Fibroblast of mammary gland (primary cell): ENCODE measurements at places on chromosomes 12 and 14.
A peak's percentile ranks its signal among the peaks of the same experiment; 100 is the strongest.

- DNase-seq, result no peak
Measured at GRCh38 chr14:99790201-99790977, 2.8 kb upstream of the EML1 start.

- no peak for DNase-seq
Measured at GRCh38 chr12:116141110-116141832, 136.2 kb downstream of the MED13L start.

DNA sequence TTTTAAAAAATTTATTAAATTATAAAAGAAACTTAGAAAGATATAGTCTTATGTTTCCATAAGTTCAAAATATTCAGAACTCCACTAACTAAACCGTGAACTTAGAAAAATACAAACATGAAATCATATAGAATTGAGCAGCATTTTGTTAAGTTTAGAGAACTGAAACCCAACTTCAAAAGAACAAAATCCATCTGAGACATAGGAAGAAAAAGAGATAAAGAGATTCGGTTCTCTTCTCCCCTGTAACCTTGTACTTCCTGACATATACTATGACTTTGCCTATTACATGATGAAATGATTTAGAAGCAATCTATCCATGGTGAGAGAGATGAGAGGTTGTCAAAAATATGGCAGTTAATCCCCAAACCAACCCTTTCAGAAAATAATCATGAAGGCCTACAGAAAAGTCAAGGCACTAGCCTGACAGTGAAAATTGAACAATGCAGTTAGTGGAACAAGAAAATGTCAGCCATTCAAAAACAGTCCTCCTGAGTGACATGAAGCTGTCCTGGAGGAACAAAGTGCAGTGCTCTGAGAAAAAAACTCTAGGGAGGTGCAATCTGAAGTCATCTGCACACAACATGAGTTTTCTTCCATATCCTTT, 44.0 kb downstream of the C12orf50 start:
- no peak for DNase-seq

DNA sequence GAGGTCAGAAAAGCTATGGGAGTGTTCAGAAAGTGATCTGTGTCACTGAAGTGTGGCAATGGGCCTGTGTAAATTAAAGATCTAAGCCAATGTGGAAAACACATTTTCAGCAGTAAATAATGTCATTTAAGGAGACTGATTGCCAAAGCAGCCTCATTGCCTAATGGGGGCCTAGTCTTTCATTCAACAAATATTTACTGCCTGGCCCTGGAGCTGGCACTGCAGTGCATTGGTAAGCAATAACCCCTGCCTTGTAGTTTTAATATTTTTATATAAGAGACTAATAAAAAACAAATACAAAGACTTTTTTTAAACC, 326.6 kb downstream of the BTG1 start:
- peak; percentile 40 for DNase-seq

DNA sequence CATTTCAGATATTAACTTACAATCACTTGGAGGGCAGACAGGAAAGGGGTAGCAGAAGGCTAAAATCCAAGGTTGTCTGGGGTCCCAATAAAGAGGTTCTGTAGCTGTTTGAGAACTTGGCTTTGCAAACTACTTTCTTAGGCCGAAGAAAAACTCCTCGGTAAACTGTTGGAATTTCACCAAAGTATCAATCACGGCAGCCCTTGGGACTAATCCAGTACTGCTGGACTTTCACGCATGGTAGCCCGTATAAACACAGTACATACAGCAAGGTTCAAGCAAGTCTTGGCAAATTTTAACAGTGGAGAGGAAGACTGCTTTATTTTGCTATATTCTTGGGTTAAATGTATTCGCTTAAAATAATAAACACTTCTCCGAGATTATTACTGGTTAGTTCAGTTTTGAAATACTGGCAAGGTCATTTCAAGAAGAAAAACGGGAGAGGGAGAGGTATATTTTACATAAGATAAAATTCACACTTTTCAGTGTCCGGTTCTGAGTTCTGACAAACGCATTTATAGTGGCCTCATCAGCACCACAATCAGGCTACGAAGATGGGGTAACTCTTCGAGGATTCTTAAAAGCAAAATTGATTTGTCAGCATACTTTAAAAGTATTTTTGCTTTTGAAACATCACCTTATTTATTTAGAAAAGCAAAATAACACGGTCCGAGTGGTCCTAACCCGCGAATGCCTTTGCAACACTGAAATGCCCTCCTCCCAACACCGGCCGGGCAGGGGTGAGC, 1.3 kb downstream of the SETD3 start:
- peak; percentile 15 for DNase-seq

GRCh38 chr12:61999311-61999710, 260.9 kb upstream of the USP15 start:
- DNase-seq, result no peak

- no peak for DNase-seq
Measured at GRCh38 chr14:64956697-64957406, 14.3 kb upstream of the GPX2 start.

DNA sequence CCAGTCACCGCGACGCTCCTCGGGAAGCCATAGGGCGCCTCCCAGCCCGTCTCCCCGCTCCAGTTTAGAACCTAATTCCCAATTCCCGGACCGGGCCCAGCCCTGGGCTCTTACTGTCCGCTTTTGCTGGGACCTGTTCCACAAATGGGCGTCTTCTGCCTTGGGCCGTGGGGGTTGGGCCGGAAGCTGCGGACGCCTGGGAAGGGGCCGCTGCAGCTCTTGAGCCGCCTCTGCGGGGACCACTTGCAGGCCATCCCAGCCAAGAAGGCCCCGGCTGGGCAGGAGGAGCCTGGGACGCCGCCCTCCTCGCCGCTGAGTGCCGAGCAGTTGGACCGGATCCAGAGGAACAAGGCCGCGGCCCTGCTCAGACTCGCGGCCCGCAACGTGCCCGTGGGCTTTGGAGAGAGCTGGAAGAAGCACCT, 797 bp downstream of the UNG start:
- DNase-seq, result peak; percentile 56

GRCh38 chr12:1130164-1130563, 139.1 kb downstream of the ERC1 start:
- peak; percentile 2 for DNase-seq

DNA sequence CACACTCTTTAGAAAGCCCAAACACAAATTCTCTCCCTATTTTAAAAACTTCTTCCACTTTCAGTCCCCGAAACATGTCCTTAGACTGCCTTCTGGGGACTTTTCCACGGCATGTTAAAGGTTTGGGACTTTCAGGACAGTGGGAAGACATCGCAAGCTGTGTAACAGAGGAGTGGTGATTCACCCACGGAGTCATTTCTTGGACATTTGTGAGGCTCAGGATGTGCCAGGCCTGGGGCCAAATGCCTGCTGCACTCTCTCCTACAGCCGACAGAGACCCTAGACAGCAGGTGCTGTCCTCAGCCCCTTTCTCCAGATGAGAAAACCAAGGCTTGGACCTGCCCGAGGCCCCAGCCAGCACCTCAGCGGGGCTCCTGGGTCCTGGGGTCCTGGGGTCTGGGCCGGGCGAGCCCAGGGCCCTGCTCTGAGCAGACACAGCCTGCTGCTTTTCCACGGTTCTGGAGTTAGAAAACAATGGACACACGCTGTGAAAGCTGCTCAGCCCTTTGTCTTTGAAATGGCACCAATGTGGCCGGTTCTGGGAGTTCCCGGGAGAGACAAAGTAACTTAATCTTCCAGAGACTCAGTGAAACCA, 370.2 kb upstream of the SFSWAP start:
- DNase-seq, result no peak

DNA sequence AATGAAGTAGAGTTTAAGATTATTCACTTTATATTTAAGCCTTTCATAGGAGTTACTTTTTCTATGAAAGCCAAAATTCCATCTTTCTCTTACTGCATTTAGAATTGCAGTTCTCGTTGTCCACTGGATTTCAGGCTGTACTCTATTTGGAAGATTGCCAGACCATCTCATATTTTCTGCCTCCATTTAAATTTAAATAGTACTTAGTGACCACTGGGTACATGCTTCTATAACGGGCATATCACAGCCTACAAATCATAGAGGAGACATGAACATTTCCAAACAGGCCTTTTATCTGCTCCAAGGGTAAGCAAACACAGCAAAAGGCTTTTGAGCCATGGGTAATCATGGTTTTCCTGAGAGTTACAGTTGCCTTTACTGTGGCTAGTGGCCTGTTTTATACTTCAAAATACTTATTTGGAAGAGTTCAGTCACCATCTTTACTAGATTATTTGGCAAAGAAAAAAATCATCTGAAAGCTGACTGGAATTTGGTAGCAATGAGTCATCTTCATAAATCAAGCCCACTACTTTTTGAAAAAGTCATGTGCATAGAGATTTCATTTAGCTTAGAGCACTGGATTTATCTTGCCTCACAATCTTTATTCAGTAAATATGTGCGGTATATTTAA, 15.7 kb downstream of the ANO6 start:
- peak; percentile 89 for DNase-seq

DNA sequence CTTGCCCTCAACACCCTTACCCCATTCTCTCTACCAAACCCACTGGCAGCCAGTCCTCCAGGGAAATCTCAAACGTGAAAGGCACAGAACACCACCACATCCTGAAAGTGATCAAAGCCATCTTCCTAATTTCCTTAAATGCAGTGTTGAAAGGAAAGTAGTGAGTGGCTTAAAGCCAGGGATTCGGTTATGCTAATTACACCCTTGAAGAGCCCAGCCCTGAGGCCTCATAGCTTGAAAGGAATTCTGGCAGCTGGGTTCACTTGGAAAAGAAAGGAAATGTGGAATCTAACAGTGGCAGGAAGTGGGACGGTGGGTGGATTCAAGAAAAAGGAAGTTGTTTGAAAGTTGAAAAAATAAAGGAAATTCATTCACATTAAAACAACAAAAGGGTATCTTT, 73.0 kb upstream of the FICD start:
- no peak for DNase-seq

- DNase-seq, result peak; percentile 87
Measured at GRCh38 chr14:32010604-32011125, 66.4 kb upstream of the ARHGAP5 start.

DNA sequence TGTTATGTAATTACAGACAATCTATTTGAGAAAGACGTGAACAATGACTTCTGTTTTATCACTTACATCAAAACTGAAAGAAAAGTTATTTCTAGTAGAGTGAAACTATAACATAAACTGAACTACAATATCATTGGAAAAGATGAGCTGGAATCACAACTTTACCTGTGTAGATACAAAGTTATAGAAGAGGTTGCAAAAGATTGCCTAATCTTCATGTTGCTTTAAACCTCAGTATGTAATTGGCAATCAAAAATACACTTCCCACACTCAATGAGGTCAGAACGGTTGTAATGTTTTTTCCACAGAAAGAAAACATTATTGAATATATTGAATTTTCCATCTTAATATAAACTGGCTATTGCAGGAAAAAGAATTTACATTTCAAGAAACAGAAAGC, 37.7 kb upstream of the GXYLT1 start:
- DNase-seq, result no peak

GRCh38 chr14:24055971-24056799, 4.4 kb downstream of the CARMIL3 start:
- no peak for DNase-seq

DNA sequence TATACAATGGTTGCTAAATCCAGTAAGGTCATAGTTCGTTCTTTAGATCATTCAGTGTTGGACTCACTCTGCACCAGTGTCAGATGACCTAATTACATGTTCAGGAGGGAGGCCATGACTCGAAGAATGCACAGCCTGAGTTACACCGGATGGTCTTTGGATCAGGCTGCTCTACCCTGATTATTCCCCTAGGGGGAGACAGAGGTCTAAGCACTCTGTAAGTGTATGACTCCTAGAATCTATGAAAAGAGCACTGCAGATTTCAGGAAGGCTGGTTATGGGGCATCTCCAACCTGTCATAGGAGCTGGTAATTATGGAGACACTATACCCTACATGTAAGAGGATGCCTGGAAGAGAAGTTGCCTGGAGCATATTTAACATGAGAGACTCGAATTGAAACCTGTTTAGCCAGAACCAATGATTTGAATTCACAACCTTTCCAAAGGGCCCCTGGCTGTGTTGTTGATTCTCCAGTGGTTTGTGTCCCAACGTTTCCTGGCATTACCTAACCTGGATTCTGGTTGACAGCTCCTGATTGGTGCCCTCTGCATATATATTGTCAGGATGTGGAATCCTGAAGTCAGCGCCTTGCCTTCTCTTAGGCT, at the start of gene MUCL1:
MUCL1 (plus strand) TSS at position 584 of the 606 bp plus-strand sequence. CDS start 67 bp downstream, outside the sequence.
- peak; percentile 81 for DNase-seq

- no peak for DNase-seq
Measured at GRCh38 chr12:118127867-118128266, 8.1 kb upstream of the PEBP1 start.

DNA sequence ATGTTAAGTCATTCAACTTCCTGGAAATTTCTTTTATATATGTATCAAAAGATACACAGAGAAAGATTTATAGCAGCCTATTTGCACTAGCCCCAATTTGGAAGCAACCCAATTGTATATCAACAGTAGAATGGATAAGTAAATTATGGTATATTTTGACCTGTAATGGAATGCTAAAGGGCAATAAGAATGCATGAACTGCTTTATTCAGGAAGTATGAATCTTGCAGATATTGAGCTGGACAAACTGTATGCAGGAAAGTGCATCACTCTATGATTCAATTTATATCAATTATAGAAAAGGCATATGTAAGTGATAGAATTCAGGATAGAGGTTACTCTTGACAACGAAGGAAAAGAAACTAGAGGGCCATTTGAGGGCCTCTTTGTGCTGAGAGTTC, 913.1 kb upstream of the FBXO33 start:
- no peak for DNase-seq

DNA sequence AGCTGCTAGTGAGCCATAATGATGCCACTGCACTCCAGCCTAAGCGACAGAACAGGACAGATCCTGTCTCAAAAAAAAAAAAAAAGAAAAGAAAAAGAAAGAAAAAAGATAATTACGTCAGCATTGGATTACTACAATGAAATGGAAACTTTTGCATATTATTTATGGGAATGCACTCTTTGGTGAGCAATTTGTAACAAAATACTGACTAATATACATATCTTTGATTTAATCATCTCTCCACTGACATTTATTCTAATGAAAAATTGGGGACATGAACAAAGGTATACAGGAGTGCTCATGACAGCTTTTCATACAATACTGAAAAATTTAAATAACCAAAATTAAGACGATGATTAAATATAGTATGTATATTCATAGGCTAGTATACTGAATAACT, 27.9 kb upstream of the HECTD1 start:
- no peak for DNase-seq

GRCh38 chr14:65396082-65396910, 16.2 kb upstream of the FUT8 start:
- no peak for DNase-seq

- no peak for DNase-seq
Measured at GRCh38 chr14:89537911-89538310, 120.9 kb upstream of the FOXN3 start.

- no peak for DNase-seq
Measured at GRCh38 chr14:100673085-100673806, 53.4 kb upstream of the DLK1 start.
